ENCODE measurements at places on chromosomes 7 and 10. TPM values are rescaled to one million over a fixed set of nuclear protein-coding genes. Genes with fewer than 3 reads are reported as not detected.

EIF4H gene
- 217 TPM for total RNA-seq

LIPJ gene
- not detected for total RNA-seq

SFRP4 gene
- 1.1 TPM for total RNA-seq

- no peak overlapping the region for H3K27ac ChIP-seq
- no peaks in the 10 kb centered on the region for H3K4me1 ChIP-seq
- no peak overlapping the region for H3K4me3 ChIP-seq
- no peaks in the 10 kb centered on the region for H3K27me3 ChIP-seq
- no peak for DNase-seq
- no peaks in the 10 kb centered on the region for H3K36me3 ChIP-seq
Measured at GRCh38 chr10:26445411-26446031, 7.4 kb downstream of the APBB1IP start.

- no peak for DNase-seq
- no peaks in the 10 kb centered on the region for H3K36me3 ChIP-seq
- H3K27me3 ChIP-seq: no peaks in the 10 kb centered on the region
- no peaks in the 10 kb centered on the region for H3K4me1 ChIP-seq
Measured at GRCh38 chr7:17070231-17070708, 188.5 kb upstream of the AGR3 start.

GRCh38 chr10:127702271-127702670 is 34.7 kb upstream of the FOXI2 start:
- no peak overlapping the region for H3K27ac ChIP-seq
- no peaks in the 10 kb centered on the region for H3K27me3 ChIP-seq
- H3K4me3 ChIP-seq: no peak overlapping the region
- H3K4me1 ChIP-seq: no peaks in the 10 kb centered on the region

DNA sequence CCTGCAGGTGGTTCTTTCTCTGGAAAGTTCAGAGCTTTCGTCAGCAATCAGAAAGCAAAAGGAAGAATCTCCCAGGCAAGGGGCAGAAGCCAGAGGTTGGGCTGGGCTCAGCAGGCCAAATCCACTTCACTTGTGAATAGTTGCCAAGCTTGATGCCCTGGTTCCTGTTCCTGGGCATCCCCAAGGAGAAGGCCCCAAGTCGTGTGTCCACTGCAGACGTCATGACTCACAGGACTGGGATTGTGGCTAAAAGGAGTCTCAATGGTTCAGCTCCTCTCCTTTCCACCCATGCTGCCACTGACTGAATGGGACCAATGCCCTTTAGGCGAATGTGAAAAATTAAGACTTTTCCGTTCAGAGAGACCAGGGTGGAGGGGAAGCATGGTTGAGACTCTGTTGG is 38.6 kb upstream of the TRIM8 start:
- H3K27me3 ChIP-seq: no peaks in the 10 kb centered on the region
- no peak overlapping the region for H3K4me3 ChIP-seq
- DNase-seq: peak; percentile 4
- H3K36me3 ChIP-seq: no peaks in the 10 kb centered on the region

DNA sequence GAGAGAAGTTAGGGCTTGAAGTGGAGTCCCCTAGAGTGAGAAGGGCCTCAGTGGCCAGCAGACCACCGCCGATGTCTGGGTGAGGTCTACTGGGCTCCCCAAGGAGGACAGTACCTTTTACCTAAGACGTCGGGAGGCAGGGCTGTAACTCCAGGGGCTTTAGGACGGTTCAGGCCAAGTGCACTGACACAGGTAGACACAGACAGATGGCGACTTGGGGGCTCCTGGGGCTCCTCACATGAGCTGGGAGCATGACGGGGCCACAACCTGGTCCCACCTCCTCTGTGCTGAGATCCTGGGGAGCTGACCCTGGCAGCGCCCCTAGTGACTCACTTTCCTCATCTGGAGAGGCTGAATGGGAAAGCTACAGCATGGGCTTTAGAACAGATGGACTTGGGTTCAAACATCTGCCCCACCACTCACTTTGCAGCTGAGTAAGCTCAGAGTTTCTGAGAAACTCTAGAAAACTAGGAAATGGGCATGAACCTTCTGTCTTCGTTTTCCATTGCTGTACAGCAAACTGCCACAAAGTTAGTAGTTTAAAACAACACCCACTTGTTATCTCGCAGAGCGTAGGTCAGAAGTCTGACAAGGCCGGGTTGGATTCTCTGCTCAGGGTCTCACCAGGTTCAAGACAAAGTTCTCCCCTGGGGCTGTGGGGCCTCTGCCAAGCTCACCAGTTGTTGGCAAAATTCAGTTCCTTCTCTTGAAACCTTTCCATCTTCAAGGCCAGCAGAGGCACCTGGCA is 4.7 kb upstream of the COMTD1 start:
- no peak overlapping the region for H3K4me3 ChIP-seq
- no peaks in the 10 kb centered on the region for H3K36me3 ChIP-seq
- peaks cover 28% of the 10 kb centered on the region for H3K4me1 ChIP-seq
- peak overlapping the region; percentile 55 for H3K27ac ChIP-seq
- H3K27me3 ChIP-seq: no peaks in the 10 kb centered on the region
- DNase-seq: no peak

- DNase-seq: peak; percentile 87
- H3K36me3 ChIP-seq: no peaks in the 10 kb centered on the region
- H3K4me1 ChIP-seq: no peaks in the 10 kb centered on the region
- H3K27me3 ChIP-seq: no peaks in the 10 kb centered on the region
- H3K4me3 ChIP-seq: no peak overlapping the region
Measured at GRCh38 chr7:119270045-119270464, 1002.9 kb upstream of the KCND2 start.

DNA sequence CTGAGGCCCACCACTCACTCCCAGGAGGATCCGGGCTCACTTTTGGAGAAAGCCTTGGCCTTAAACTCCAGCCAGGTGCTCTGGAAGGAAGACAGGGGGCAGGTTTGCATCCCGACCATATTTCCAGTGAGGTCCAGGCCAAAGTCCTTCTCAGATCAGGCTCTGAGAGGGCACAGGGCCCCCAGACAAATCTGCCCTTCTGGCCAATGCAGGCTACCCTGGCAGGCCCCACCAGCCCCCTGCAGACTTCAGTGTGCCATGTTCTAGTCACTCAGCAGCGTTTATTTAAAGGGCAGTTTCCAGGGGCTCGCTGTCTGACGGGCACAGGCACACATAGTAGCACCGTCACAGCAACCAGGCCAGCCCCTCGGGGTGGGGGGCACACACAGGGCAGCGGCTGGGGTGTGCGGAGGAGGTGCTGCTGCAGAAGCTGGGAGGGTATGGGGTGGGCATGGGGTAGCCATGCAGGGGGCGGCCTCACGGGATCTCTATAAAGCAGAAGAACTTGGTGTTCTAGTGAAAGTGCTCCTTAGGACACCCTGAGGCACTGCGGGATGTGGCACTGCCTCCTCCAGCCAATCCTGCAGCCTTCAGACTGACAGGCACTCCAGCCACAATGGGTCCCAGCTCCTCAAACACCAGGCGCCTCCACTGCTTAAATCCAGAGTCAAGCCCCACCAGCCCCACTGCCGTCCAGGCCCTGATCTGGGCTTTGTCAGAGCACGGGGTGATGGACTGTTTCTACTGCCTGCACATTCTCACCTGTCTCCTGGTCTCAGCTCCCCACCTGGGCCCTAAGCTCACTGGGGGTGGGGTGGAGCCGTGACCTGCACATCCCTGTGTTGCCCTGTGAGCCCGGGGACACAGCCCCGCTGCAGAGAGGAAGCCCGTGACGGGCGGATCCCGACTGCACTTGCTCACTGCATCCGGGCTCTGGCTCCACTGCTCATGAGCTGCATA is 9.6 kb upstream of the PYROXD2 start:
- H3K27ac ChIP-seq: no peak overlapping the region
- DNase-seq: no peak
- no peaks in the 10 kb centered on the region for H3K36me3 ChIP-seq
- H3K27me3 ChIP-seq: no peaks in the 10 kb centered on the region
- no peak overlapping the region for H3K4me3 ChIP-seq

- H3K27me3 ChIP-seq: peaks cover 98% of the 10 kb centered on the region
- H3K4me3 ChIP-seq: no peak overlapping the region
- no peak overlapping the region for H3K27ac ChIP-seq
- DNase-seq: no peak
- H3K4me1 ChIP-seq: no peaks in the 10 kb centered on the region
Measured at GRCh38 chr7:97013134-97013844, 7.9 kb downstream of the DLX6 start.

DNA sequence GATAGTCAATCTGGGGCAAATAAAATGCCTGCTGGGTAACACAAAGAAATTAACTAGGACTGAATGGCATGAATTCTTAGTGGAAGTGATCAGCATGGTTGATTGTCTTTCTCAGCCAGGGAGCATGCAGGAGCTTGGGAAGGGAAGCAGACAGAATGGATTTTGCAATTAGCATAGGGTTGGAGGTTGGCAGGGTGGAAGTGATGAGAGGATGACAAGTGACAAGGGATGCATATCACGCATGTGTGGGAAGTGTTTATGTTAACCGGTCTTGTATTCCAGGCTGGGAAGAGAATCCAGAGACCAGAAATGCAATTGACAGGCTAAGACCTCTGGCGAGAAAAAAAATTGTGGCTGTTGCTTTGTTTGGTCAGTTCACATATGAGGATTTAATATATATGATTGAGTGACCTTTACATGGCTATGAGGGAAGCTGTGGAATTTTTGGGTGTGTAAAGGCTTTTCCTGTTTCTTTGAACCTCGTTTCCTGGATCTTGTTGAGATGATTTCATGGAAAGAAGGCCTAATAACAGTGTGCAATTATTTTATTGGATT is 8.3 kb downstream of the MDFIC start:
- no peaks in the 10 kb centered on the region for H3K36me3 ChIP-seq
- H3K27me3 ChIP-seq: no peaks in the 10 kb centered on the region
- no peak overlapping the region for H3K4me3 ChIP-seq
- no peak for DNase-seq
- no peaks in the 10 kb centered on the region for H3K4me1 ChIP-seq

GRCh38 chr10:91190388-91190870 is 30.0 kb upstream of the PCGF5 start:
- no peak overlapping the region for H3K4me3 ChIP-seq
- no peak overlapping the region for H3K27ac ChIP-seq
- H3K27me3 ChIP-seq: no peaks in the 10 kb centered on the region

All from hepatocyte (in vitro differentiated cells).